Activated CD4-positive, alpha-beta T cell treated with anti-CD3 and anti-CD28 coated beads, Interleukin-2, Interleukin-6, amounts not matched to agents 100 ng/mL and 50 ng/mL, durations not matched to agents 16 hours and 8 hours (primary cell): ENCODE measurements at places on chromosomes 4 and X.

DNA sequence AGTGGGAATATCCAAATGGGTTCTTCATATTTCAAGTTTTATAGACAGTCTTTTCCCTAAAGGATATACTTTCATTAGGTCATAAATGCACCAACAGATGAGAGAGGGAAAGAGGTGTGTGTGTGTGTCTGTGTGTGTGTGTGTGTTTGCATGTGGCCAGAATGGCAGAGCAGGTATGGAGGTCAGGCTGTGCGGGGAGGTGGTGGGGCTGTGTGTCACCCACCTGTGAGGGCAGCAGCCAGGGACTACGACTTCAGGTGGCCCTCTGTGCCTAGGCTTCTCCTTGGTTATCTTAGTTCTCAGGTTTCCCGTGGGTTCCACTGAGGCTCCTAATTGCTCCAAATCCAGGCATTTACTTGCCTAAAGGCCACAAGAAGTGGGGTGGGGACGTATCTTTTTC, 14.6 kb downstream of the HAND2 start:
- no peak for DNase-seq

- peak; percentile 27 for DNase-seq
These were observed 442 bp upstream of the MCUB start for GRCh38 chr4:109559625-109559982.

DNA sequence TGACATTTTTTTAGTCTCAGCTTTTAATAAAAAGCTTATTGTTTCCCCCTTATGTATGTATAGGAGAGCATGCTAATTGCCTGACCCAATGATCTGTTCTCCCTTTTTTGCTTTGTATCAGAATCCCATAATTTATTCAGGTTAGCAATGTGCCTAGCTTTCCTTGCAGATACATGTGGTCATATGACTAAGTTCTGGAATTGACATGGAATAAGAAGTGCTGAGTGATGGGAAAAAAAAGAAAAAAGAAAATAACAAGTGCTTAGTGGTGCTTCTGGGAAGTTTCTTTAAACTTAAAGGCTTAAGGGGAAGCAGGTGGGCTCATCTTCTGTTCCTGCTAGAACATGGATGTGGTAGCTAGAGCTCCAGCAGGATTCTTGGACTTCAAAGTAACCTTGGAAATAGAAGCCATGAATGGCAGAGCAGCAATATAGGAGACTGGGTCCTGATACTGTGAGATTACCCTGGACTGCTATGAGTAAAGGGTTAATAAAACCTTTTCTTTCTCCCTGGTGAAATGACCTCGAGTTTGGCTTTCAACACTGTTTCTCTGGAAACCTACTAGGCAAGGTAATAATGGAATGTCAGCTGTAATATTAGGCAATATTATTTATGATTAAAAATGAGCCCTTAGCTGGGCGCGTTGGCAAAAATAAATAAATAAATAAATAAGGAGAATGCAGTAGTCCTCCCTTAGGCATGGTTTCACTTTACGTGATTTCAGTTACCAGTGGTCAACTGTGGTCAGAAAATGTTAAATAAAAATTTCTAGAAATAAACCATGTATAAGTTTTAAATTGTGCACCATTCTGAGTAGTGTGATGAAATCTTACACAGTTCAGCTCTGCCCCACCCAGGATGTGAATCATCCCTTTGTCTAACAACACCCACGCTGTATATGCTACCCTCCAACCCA, 16.7 kb upstream of the RBM41 start:
- DNase-seq: peak; percentile 24

DNA sequence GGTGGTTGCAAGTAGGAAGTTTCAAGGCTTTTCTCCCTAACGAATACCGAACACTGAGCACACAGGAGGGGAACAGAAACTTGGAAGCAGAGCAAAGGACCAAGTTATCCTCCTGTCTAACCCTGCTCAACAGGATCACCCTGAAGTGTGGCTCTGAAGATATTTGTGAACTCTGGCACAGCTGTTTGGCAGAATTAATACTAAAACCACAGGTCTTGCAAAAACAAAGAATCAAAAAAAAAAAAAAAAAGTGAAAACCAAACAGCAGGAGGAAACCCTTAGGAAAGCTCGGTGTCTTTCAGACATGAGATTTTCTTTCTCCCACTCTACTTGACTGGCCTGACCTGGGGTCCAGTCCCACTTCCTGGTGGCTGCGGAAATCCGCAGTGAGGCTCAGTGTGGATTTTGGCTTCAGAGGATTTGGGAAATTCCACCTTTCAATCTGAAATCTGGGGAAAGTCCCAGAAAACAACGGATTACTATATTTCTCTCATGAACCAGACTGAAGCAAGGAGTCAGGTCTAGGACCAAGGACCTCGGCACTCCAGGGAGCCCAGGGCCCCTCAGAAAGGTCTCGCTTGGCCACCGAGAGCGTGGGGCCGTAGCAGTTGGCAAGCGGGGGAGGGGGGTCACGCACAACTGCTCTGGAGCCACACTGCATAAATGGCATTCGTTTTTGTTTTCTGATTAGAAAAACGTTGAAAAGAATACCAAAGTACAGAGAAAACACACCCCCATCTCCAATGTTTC, 867 bp downstream of the TIFA start:
- peak; percentile 27 for DNase-seq

- DNase-seq: no peak
These were observed 175.6 kb downstream of the SNCA start for GRCh38 chr4:89661173-89661899.

- DNase-seq: no peak
These were observed 39.5 kb downstream of the NOP14 start for GRCh38 chr4:2923668-2924173.

DNA sequence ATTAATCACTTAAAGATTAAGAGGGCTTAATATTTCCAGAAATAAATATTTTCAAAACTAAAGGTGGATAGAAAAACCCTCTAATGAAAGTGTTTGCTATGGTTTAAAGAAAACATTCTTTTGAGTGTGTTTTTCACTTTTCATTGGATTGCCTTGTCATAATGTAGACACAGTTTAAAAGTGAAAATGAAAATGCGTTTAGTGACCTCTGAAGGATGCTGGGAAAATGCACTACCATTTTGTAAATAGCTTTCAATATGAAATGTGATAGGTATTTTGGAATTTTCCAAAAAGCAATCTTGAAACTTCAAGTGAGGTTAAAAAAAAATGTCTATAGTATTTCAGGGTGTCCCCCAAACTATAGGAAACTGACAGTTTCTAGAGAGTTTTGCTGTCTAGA, 642.2 kb downstream of the C4orf33 start:
- no peak for DNase-seq

DNA sequence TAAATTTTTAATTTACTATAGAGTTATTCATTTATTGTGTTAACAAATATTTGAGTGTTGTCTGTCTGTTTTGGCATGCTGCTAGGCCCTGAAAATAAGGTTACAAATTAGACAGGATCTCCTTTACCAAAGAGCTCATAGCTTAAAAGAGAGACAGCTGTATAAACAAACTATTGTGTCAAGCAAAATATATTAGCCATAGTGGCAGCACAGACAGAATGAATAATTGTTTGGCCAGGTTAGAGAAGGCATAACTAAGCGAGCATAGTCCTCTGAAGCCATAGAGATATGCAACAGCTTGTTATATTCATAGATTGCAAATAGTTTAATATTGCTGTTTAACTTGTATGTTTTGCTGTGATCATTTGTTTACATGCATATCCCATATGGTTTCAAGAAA, 66.7 kb upstream of the NDUFC1 start:
- no peak for DNase-seq

- no peak for DNase-seq
These were observed 26.6 kb downstream of the PCDH7 start for GRCh38 chr4:30746735-30747134.

DNA sequence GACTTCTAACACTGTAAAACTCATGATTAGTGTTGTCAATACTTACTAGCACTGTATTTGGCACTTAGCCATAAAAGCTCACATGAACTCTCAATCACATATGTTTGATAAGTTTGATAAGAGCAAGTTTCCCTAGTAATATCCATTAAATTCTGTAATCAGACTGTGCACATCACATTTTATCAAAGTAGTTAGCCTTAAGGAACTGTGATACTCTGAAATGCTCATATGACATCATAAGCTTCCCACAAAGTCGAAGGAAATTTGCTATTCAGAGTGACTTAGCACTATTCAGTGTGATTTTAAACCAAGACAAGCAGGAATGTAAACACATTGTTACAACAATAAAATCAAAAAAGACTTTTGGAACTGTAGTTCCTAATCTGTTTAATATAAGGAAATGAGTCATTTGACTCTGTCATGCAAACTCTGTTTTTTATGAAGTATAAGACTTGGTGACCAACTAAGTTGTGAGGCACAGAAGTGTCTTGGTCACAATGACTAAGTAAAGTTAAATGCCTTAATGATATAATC, 6.7 kb downstream of the SLC7A11 start:
- DNase-seq: peak; percentile 36

DNA sequence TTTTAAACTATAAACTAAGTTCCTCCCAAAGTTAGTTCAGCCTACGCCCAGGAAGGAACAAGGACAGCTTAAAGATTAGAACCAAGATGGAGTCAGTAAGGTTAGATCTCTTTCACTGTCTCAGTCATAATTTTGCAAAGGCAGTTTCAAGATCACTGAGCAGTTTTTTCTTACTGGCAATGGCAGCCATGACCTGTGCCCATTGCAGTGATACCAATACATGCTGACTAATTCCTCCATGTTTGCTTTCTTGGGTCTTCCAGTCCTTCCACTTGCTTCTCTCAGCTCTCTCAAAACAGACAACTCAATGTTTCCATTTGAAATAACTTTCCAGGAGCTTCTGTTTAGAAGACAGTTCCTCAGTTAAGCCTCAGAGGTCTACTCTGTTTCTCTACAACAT, 79.5 kb downstream of the PCDH18 start:
- DNase-seq: peak; percentile 17

DNA sequence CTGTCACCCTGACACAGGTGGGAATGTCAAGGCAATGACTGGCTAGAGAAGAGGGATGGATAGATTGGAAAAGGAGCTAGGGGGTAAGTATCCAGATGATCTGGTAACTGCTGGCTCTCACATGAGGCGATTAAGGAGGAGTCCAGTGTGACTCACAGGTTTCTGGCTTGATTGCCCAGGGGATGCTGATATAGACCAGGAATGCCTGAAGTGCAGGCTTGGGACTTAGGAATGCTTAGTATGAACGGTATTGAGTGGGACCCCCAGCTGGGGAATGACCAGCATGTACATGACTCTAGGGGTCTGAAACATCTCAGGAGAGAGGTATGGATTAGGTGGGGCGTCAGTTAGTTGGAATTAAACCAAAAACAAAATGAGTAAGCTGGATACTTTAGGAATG, 65.8 kb upstream of the PRPS1 start:
- DNase-seq: no peak

- DNase-seq: no peak
These were observed 1.1 kb upstream of the RASSF6 start for GRCh38 chr4:73621357-73621756.

GRCh38 chr4:2938906-2939305, 24.3 kb downstream of the NOP14 start:
- DNase-seq: no peak

DNA sequence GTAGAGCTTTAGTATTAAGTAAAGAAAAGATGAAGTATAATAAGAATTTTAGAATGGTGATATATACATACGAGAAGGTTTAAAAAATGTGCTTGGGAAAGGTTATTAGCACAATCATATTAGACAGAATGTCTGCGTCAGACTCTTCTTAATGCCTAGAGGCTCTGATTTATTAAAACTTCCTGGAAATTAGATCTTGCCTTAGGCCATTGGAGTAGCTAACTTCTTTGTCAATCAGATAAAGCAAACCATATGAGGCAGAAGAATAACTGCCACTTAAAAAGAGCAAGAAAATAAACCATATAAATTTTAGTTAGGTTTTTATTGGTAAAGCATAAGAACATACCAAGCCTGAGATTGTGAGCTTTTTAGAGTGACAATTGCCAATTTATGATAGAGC, 309.1 kb downstream of the TLL1 start:
- no peak for DNase-seq

- DNase-seq: no peak
These were observed 101.4 kb downstream of the FNIP2 start for GRCh38 chr4:158870282-158870625.

DNA sequence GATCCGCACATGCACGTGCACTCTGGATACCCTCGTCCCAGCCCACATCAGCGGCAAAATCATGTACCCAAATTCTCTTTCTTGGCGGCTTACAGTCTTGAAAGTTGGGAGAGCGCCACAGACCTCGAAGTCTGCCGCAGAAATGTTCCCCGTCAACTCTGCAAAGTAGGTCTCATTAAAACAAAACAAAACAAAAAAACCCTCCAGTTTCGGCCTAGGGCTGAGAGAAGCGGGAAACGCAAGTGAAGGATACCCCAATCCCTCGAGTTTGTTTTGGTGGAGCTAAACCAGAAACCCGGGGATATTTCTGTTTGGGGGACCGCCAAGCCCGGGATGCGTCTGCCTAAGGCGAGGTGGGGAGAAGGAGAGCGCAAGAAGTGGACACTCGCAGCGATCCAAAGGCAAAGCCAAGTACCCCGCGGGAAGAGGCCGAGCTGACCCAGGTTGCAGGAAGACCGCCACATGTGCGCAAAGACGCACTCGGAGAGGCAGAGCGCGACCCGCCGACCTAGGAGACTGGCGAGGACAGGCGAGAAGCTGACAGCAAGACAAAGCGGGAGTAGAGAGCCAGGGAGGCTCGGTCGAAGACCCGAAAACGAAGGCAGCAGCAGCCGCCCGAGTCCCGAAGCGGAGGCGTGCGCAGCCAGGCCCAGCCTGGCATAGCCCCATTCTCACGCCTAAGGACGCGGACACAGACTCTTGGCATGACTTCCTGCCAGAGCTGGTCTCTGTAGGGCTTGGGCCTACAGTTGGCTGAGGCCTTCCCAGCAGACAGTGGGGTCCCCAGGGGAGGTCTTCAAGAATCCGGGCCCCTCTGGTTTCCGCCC, 49.6 kb upstream of the BCOR start:
- no peak for DNase-seq

DNA sequence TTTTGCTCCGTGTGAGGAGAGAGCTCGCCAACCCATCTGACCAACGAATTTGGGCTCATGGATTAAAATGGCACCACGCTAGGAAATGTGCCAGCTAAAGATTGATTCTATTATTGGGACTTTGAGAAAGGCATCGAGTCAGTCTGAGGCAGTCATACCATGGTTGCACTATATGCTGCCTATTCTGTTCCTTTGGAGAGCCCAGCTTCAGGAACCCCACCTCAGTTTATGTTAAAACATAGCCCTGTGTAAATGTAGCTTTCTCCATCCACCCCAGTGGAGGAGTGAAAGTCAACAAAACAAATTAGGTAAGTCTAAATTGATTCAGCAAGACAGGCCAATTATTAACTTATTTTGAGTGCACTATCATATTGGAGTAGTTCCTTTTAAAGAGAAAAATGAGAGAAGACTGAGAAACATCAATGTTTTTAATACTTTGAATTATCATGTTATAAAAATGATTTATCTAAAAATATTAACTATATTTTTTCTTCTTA, 24.5 kb upstream of the ADH7 start:
- DNase-seq: no peak
